ENCODE measurements at places on chromosomes 3 and 15.

- no peak for DNase-seq
Measured at GRCh38 chr15:67839499-67839928, 331 bp downstream of the RNU6-1 start.

GRCh38 chr15:72782274-72783003 is 1.1 kb downstream of the ADPGK start:
- DNase-seq = no peak

DNA sequence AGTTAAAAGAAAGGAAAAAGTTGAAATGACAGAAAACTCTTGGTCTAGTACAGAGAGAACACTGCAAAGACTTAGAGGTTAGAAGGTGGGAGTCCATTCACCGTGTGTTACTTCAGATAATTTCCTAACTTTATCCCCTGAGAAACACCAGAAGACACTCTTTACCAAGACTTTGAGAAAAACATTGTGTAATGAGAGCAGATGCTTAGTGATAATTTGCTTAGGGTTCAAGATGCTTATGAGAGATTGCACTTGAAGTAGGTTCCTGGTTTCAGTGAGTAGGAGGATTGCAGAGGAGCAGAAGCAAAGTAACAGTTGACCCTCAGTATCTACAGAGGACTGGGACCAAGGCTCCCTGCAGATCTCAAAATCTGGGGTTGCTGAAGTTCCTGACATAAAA is 594.1 kb downstream of the NR2F2 start:
- DNase-seq = no peak

DNA sequence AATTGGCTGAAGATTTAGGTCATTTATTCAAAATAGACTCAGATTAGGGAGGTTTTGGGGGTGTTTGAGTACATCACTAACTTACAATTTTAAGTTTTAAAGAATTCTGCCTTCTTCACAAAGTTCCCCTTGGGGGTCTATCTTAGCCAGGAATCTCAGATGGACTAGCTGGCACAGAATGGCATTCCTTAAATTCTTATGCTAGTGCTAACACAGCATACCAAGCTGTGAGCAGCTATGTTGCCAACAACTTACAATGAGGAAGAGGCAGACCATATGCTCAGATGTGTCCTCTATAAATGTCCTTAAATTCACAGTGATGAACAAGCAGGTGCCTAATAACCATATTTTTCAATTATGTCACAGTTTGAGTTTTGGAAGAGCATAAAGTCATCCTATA is 60.9 kb upstream of the NPHP3 start:
- DNase-seq = no peak

DNA sequence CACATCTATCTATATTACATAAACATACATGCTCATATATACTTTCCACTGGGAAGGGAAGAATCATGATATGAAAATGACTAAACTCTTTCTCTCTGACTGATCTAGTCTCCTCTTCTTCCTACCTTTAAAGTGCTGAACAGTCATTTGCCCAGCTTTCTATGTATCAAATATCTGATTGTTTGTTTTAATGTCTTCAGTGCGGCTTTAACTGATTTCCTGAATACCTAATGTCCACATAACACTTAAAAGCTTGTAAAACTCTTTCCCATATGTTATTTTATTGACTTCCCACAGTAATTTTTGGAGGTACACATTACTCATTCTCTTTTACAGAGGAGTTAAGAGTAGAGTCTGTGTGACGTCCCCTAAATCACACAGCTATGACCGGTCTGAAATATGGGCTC is 28.2 kb downstream of the CPOX start:
- no peak for DNase-seq

DNA sequence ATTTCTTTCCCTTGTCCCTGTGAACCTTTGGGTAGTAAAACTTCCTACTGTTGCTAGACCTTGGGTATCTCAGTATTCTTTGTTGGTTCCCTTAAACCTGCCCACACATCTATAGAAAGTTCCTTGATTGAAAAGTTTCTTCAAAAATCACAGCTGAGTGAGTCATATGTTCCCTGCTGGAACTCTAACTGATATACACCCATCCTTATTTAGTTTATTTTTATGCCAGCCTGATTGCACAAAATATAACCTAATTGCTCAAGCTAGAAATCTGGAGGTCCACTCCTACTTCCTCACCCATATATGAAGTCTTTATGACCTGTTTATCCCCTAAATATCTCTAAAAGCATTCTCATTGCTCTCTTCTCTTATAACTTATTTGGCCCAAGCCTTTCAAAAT is 13.7 kb upstream of the GJD2 start:
- no peak for DNase-seq

DNA sequence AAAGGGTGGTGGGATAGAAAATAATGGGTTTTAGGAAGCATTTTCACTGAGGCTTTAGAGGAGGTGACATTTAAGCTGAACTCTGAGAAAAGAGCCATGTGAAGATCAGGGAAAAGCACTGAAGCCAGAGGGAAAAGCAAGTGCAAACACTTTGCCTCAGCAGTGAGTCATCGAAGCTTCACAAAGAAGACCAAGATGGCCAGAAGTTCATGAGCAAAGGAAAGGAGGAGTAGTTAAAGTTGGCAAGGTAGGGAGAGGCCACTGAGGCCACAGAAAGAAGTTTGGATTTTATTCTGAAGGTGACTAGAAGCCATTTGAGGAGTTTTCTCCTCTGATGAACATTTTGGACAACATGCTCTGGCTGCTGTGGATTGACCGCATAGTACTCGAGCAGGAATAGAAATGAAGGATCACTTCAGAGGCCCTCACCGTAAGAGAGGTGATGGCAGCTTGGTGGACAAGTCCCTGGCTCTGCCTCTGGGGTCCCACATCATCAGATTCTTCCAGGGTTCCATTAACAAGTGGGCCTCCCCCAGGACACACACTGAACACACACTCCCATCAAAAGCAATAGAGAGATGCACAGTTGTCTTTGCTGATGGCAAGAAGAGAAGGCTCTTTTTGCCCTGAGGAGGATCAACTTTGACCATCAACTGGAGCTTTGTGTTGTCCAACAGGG is 75.5 kb downstream of the TOP2B start:
- no peak for DNase-seq

DNA sequence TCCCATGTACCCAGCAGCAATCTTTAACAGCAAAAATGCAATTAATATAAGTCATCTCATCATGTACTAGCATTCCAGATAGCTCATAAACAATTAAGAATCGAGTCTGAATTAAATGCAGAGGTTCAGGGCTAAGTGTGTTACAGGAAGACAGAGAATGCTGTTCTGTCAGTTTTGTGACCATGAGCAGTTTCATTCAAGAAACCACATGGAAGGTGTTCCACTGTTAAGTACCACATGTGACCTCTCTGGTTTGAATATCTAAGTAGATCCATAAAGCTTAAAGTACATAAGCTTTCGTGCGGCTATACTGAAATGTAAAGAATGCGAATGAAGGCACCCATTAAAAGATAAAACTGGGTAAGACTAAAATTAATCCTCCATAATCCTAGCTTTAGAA is 272.3 kb downstream of the IL5RA start:
- no peak for DNase-seq

DNA sequence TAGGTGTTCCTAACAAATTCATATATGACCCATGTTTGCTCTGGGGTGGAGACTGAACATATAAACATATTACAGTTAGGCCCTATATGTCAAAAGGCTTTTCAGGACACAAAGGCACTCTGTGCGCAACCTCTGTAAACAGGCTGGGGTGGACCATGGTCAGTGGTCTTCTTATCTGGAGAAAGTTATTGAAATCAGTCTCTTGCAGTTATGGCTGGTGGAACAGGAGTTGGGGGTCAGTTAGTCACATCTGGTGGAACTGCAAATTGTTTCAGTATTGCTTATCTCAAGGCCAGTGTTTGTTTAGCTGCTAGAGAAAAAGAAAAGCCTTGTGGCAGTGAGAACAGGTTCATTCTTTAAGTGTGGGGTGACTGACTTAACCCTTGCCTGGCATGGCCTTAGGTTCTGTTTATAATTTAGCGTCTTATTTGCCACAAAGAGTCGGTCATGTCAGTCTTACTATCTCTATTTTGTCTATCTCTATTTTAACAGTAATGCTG is 5.9 kb upstream of the GP9 start:
- no peak for DNase-seq

DNA sequence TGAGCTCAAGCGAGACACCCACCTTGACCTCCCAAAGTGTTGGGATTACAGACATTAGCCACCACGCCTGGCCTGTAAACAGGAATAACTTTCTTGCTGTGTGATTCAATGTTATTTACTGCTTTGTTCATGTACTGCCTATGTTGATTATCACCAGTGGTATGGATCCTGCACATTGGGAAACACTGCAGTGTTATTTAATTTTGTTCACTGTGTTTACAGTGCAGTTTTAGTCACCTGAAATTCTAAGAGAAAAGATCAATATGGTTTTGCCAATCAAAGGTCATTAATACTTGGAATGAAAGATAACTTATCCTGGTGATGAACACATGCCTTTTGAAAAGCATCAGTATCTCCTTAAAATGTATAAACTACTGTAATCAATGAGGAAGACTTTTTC is 8.6 kb upstream of the GABPB1 start:
- DNase-seq = no peak

- no peak for DNase-seq
Measured at GRCh38 chr3:141529256-141529655, 42.4 kb downstream of the RASA2 start.

- DNase-seq = peak; percentile 26
Measured at GRCh38 chr3:149808209-149808829, 4.7 kb upstream of the RNF13 start.

DNA sequence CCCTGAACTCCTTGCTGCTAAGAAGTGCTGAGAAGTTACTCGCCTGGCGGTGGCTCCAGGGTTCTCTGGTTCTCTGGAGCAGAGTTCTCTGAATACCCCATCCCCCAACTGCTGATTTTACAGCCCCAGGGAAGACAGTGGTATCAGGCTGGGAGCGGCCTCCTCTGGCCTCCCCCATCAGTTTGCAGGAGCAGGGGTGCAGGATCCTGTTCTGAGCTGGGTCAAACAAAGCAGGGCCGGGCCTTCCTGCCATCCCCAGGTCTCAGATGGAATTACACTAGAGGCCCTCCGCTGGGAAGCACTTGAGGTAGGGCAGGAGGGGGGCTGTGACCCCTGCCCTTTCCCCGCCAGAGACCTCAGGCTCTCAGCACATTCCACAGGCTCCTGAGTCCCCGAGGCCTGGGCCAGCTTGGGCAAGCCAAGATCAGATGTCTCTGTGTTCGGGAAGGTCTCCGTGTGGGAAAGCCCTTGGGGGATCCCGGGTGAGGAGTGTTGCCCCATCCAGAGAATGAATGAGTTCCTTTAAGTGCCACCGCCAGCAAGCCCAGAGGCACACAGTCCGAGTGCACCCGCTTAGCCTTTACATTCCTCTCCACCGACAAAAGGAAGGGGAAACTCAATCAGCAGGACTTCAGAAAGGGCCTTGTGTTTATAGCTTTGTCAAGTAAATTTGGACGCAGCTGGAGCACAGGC is 149.9 kb downstream of the LRRK1 start:
- no peak for DNase-seq

DNA sequence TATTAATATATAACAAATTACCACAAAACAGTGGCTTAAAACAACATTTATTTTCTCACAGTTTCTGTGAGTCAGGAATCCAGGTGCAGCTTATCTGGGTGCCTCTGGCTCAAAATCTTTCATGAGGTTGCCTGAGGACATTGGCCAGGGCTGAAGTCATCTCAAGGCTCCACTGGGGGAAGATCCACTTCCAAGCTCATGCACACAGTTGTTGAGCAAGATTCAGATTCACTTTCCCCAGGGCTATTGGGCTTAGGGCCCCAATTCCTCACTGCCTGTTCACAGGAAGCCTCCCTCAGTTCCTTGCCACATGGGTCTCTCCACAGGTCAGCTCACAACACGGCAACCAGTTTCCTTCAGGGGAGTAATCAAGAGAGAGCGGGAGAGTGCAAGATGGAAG is 35.0 kb downstream of the RFTN1 start:
- no peak for DNase-seq

DNA sequence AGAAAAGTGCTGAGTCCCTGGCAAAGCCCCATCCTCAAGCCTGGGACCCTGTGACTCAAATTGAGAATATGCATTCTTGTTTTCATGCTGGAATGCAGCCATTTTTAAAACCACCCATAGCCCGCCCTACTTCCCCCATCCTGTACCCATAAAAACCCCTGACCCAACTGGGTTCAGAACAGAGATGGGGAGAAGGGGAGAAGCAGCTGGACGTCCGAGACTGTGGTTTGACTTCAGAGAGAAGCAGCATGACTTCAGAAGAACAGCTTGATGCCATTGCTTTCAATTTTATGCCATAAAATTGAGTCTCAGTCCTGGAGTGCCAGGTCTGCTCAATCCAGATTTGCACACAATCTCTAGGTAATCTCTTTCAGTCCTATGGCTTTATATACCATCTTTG is 78.2 kb downstream of the BCHE start:
- no peak for DNase-seq

- DNase-seq = no peak
Measured at GRCh38 chr15:64205202-64205601, 42.4 kb upstream of the PPIB start.

- DNase-seq = no peak
Measured at GRCh38 chr3:38314764-38315487, 31.7 kb upstream of the XYLB start.

- no peak for DNase-seq
Measured at GRCh38 chr3:57952208-57952631, 56.0 kb upstream of the FLNB start.

DNA sequence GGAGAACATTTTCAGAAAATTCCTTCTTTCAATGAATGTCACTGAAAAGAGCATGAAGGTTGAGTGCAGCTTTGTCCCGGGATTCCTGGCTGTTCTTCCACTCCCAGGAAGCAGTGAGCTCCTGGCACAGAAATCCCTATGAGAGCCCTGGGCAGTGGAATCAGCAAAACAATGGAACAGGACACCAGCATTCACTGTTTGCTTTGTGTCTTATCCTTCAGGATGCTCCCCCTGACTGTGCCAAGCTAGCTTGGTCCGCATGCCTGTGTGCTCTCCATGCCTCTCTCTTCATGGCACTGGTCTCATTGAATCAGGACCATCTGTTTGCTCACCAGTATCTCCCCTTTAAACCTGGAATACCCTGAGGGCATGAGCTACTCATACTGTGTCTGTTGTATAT is 102.0 kb upstream of the GADL1 start:
- no peak for DNase-seq

DNA sequence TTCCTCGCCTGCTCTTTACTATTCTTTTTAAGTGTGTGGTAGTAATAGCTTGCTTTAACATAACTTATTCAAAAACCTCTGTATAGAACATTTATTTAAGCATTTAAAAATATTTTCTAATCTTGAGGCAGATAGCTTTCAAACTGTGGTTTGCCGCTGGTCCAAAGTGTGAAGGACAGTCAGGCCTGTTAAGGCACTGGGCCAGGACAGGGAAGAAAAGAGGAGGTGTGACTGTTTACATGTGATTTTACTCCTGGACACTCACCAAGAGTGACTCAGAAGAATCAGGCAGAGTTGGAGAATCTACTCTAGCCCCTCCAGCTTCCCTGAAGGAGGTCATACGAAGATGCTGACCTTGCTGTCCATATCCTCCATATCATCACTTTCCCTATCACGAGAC is 44.7 kb downstream of the CEP152 start:
- DNase-seq = no peak

GRCh38 chr3:127775398-127776109 is 46.8 kb downstream of the MGLL start:
- no peak for DNase-seq

Measured in stimulated activated CD8-positive, alpha-beta memory T cell treated with anti-CD3 and anti-CD28 coated beads, Interleukin-2, amount 100 ng/mL, for 1 hour (primary cell).